ENCODE measurements at places on chromosomes 5 and 9. TPM values are rescaled to one million over a fixed set of nuclear protein-coding genes. Genes with fewer than 3 reads are reported as not detected.

Gene RPS23
- total RNA-seq = 3,773 TPM

Gene FCN1
- total RNA-seq = not detected

Gene PPP2R2B
- not detected for total RNA-seq

Gene DHX29
- 61.2 TPM for total RNA-seq

Gene ANGPTL2
- 22.1 TPM for total RNA-seq

Gene DND1
- 0.43 TPM for total RNA-seq

Gene ZNG1E
- total RNA-seq = 53.5 TPM

Gene PLEKHG4B
- total RNA-seq = under 0.01 TPM

Gene ACSL6
- not detected for total RNA-seq

Gene CLINT1
- 125 TPM for total RNA-seq

Gene EPB41L4B
- 1.7 TPM for total RNA-seq

Gene HTR1A
- total RNA-seq = not detected

Gene ERAP2
- total RNA-seq = 129 TPM

Gene BARHL1
- not detected for total RNA-seq

Gene SLC1A1
- total RNA-seq = 27.1 TPM

Gene LSM11
- 10.5 TPM for total RNA-seq

Gene DMGDH
- 0.07 TPM for total RNA-seq

Gene TRIM36
- total RNA-seq = 0.43 TPM

Gene PGM5
- 0.93 TPM for total RNA-seq

Gene STXBP1
- total RNA-seq = 29.8 TPM

Gene GABRA6
- 0.66 TPM for total RNA-seq

Gene BASP1
- total RNA-seq = 92.2 TPM

Gene IL31RA
- total RNA-seq = 1.7 TPM

Gene KLF4
- 0.80 TPM for total RNA-seq

Gene MCTP1
- total RNA-seq = 86.0 TPM

Gene SAXO1
- not detected for total RNA-seq

Gene CDO1
- total RNA-seq = 3.5 TPM

Gene C8G
- not detected for total RNA-seq

Gene SLC36A3
- total RNA-seq = not detected

Gene WDR5
- 29.5 TPM for total RNA-seq

Gene BAAT
- 0.07 TPM for total RNA-seq

Gene FAM174A
- total RNA-seq = 18.6 TPM

Gene GFI1B
- not detected for total RNA-seq

Gene PCDHA5
- under 0.01 TPM for total RNA-seq

Gene FAM221B
- not detected for total RNA-seq

Gene ARL14EPL
- total RNA-seq = 0.27 TPM

Gene LMX1B
- not detected for total RNA-seq

Gene TIMD4
- not detected for total RNA-seq

Gene SLC36A2
- total RNA-seq = not detected

Gene SHLD3
- total RNA-seq = 8.0 TPM

Gene PAIP1
- total RNA-seq = 120 TPM

Gene PCDHGA10
- total RNA-seq = 4.7 TPM

Gene MRPS30
- 72.6 TPM for total RNA-seq

Gene CAMK4
- 2.6 TPM for total RNA-seq
